Aortic smooth muscle cell (primary cell): ENCODE measurements at places on chromosomes 4 and X. TPM values are rescaled to one million over a fixed set of nuclear protein-coding genes. Genes with fewer than 3 reads are reported as not detected.

The MAGED4B gene
- 3.5 and 4.5 TPM in 2 replicates for total RNA-seq

The VSIG4 gene
- total RNA-seq: not detected in 2 replicates

The PABPC1L2A gene
- total RNA-seq: not detected in 2 replicates

The VGLL1 gene
- not detected in 2 replicates for total RNA-seq

The BCAP31 gene
- total RNA-seq: 171 and 208 TPM in 2 replicates

The BEX4 gene
- 12.2 and 12.6 TPM in 2 replicates for total RNA-seq

The CA5B gene
- 20.6 and 23.1 TPM in 2 replicates for total RNA-seq

The PJA1 gene
- 21.9 and 23.9 TPM in 2 replicates for total RNA-seq

The KCTD8 gene
- total RNA-seq: 0.13 TPM in 1 of 2 replicates, not detected in the other

The CLDN22 gene
- not detected in 2 replicates for total RNA-seq

The GPR50 gene
- total RNA-seq: not detected in 2 replicates

The APOO gene
- 7.9 and 9.6 TPM in 2 replicates for total RNA-seq

The AWAT2 gene
- 0.06 and 0.13 TPM in 2 replicates for total RNA-seq

The DDIT4L gene
- total RNA-seq: 0.92 and 5.2 TPM in 2 replicates

The ZXDB gene
- 9.6 and 11.0 TPM in 2 replicates for total RNA-seq
